ENCODE measurements at places on chromosomes 5 and 9.

DNA sequence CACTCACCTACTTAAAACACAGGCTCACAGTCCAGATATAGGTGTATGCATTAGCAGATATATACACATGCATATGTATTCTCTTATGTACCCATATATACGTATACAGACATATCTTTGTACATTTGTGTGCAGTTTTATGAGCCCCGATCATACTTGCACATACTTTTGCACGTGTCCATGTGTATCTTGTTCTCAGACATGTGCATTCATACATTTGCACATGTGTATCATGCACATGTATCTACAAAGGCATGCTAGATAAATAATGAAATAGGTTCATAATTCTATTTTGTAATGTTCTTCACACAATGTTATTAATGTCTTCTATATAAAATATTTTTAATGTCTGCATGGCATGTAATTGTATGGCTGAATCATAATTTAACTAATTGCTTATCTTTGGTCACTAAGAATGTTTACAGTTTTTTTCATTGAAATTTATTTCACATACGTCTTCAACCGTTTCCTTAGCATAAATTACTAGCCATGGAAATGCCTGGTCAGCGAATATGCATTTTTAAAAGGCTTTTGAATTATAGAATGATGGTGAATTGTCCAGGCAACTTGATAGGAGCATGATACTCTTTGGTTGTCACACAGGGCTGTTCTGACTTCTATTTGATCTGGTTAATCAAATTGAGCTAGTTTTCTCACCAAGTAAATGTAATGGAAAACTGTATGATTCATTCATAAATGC is 2.6 kb downstream of the NDFIP1 start:
- DNase-seq, result no peak

DNA sequence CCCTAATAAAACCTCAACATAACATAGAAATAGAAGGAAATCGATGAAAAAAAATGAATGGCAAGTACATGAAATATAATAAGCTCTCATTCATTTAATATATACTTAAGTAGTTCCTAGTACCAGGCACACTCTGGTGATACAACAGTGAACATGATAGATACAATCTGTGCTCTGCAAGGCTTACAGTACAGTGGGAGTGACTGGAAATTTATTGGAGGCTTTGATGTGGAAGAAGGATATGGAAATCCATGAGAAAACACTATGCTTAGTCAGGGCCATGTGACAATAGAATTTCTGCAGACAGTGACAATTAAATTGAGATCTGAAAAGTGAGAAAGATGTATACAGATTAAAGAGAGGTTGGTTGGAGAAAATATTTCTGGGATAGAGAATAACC is 32.0 kb upstream of the IL33 start:
- DNase-seq, result no peak

DNA sequence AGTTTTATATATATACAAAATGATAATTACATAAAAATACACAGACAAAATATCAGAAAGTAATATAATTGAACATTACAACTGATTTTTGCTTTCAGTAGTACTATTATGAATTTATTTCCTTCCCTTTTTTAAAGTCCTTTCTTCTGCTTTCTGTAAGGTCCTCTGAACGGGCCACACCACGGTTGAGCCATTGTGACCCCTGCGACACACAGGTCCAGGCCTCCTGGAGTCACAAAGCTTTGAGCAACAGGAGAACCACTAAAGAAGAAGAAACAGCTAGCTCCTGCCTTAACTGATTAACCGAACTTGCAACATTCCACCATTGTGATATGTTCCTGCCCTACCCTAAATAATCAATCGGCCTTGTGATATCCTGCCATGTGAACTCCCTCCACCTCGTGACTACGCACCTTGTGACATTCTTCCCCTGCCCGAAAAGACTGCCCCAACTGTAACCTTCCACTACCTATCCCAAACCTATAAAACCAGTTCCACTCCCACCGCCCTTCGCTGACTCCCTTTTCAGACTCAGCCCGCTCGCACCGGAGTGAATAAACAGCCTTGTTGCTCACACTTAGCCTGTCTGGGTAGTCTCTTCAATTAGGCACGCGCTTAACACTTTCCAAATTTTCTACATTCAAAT is 375.0 kb upstream of the RFX3 start:
- no peak for DNase-seq

DNA sequence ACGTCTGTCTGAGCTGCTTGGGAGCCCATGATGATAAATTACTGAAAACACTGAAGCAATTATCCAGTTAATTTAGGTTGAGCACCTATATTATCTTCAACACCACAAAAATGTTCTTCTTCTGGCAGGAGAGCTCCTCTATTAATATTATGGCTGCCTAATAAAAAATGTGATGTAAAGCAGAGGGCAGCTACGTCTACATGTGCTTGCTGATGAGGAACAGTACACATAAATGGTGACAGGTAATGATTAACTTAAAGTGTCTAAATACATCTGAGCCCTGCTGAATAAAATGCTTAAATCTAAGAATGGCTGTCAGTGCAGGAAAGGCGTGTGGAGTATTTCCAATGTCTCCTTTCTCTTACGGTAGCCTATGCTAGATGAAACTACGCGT is 131.3 kb upstream of the NR3C1 start:
- no peak for DNase-seq

DNA sequence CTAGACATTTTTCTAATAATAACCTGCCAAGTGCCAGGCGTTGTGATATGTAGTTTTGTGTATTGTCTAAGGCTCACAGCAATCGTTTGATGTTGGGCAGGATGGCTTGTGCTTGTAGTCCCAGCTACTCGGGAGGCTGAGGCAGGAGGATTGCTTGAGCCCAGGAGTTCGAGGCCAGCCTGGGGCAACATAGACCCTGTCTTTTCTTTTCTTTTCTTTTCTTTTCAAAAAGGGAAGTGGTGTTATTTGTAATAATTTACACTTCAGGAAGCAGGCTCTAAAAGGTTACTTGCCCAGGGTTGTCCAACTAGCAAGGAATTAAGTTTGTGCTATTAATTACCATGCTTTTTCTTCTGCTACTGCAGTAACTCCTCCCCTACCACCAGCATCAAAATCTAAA is 3.2 kb downstream of the ZNF131 start:
- no peak for DNase-seq

DNA sequence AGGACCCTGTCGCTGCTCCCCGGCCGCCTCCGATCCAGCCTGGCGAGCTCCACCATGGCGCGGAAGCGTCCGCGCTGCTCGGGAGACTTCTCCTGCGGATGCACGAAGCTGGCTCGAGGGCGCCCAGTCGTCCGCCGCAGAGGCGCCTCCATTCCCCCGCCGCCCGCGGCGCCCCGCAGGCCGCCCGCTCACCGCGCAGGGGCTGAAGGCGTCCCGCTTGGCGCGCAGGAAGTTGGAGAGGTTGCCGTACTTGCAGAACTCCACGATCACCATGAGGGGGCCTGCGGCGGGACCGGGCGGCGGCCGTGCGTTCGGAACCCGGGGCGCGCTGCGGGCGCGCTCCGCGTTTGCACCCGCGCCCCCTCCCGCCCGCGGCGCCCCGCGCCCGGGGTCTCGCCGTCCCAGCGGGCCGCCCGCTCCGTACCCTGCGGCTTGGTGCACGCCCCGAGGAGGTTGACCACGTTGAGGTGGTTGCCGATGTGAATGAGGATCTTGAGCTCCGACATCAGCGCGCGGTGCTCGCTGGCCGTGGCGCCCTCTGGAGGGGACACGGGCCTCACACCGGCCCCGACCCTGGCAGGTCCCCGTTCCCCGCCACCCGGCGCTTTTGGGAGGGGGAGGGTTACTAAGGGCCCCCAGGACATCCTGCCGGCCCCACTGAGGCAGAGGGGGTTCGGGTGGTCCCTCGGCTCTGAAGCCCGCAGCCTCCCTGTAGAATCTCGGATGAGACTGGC is 27.7 kb upstream of the SCGB3A1 start:
- DNase-seq, result no peak

DNA sequence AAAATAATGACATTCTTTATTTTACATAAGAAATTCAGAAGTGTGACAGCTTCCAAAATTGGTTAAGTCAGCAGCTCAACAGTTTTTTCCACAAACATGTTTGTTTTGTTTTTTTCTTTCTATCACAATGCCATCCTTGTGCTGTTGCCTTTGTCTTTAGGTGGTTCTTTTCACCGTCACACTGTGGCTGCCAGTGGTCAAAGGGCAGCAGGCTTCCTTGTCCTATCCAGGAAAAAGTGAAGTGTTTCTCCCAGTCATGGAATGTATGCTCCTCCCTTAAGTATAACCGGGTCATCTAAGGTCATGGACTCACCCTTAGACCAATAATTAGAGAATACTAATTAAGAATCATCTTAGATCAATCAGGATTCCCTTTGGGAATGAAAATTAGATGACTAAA is 87.4 kb downstream of the SREK1 start:
- no peak for DNase-seq

DNA sequence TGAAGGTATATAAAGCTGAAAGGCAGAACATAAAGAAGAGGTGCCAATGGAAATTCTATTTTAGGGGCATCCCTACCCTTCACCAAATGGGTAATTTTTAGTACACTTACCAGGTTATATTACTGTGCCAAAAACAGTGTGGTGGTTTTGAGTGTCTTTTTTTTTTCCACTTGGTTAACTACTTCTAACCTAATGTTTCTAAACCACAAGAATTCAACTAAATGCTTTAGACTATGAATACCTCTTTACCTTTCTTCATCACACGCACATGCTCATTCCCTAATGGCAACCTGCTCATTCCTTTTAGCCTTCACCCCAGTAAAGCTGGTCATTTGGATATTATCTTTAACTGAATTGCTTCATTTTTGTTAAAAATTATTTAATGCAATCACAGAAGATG is 215.6 kb downstream of the PIK3R1 start:
- DNase-seq, result peak; percentile 19

DNA sequence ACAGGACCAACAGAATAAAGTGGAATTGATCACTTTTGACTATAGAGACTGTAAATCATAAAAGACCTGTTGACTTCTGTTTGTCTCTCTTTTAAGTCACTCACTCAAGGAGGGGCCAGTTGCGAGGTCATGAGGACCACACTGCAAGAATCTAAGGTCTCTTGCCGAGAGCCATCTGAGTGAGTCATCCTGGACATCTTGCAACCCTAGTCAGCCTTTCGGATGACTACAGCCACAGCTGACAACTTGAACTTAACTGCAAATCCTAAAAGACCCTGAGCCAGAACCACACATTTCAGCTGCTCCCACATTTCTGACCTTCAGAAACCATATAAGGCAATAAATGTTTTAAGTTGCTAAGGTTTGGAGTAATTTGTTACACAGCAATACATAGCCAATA is 129.7 kb upstream of the RAD23B start:
- DNase-seq, result no peak

- DNase-seq, result no peak
These were observed 7.2 kb downstream of the CHMP5 start for GRCh38 chr9:33272061-33272460.

- no peak for DNase-seq
These were observed 132.5 kb downstream of the OLFM1 start for GRCh38 chr9:135219676-135220600.

DNA sequence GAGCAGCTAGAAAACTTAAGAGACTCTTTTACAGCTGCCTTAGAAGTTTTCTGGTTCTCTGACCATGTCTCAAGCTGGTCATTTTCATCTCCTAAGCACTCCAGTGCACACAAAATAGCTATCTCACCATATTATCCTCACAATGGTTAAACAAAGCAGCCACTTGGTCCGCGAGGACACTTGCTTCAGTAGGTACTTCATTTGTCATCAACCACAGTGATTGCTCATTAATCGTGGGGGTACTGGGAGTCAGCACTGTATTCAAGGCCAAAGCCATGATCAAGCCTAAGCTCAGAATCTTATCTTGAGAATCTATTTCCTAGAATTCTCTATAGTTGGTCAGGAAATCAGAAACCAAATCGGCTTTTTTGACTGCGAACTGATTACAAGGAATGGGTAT is 2.9 kb downstream of the ARL14EPL start:
- DNase-seq, result no peak

DNA sequence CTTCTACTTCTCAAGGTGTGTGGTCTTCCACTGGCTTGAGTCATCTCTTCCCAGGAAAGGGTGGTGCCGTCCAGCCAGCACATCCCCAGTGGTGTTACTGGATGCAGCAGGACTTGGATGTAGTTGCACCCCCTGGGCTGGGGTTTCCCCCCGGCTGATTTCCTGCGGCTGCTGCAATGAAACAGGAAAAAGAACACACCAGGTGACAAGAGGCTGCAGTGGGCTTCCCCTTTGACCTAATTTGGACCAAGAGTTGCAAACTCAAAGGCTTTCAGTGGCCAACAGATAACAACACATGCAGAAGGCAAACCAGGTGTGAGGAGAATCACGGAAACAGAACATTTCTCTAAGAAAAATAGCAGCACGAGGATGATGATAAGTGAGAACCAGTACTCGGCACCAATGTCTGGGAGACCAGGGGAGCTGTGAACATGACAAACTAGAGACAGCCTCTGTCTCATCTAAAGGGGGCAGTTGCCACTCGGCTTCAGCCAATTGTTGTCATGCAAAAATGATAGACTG is 83.7 kb downstream of the PDE6A start:
- peak; percentile 27 for DNase-seq

DNA sequence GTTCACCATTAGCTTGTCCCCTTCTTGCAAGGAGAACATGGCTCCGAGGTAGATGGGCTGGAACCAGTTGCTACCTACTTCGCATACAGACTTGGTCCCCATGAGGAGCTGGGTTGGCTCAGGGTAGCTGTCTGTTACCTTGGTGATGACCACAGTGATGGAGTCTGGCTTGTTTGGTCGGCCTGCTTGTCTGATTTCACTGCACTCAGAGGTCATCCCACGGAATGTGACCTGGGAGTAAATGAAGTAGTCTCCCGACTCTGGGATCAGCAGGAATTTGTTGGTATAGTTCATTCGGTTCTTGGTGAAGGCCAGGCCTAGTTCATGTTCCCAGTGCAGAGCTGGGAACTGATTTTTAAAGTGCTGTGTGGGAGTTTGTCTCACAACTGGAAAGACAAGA is 15.3 kb downstream of the TNFSF15 start:
- DNase-seq, result no peak

- DNase-seq, result no peak
These were observed 48.9 kb downstream of the IL31RA start for GRCh38 chr5:55900068-55900467.

DNA sequence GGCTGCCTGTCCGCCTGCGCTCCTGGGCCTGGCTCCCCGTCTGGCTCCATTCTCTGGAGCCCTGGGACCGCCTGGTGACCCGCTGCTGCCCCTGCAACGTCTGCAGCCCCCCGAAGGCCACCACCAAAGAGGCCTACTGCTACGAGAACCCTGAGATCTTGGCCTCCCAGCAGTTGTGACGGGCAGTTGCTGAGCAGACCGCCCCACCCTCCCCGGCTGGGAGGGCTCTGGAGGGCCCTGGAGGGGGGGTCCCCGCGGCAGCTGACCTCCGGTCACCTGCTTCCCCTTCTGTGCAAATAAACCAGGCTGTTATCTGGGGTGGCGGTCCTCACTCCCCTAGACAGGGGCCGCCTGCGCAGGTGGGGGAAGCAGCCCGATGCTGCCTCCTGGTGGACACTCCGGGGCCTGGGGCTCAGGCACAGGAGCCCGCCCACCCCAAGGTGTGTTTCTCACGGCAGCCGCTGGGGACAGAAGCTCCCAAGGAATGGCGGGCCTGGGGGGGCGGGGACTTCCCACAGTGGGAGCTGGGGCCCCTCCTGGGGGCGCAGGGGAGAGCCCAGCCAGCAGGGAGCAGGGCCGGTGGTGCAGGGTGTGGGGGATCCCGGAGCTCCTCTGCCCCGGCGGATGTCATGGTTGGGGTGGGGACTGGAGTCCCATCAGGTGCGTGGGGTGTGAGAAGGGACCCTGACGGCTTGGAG is 4.7 kb upstream of the TUBB4B start:
- peak; percentile 50 for DNase-seq

GRCh38 chr9:134182554-134183085 is 18.3 kb upstream of the RNU6ATAC start:
- no peak for DNase-seq

GRCh38 chr5:162484095-162484494 is 416.5 kb downstream of the GABRG2 start:
- no peak for DNase-seq
